Fibroblast of skin of left quadriceps (primary cell): ENCODE measurements at places on chromosomes 13 and 19.

- DNase-seq = no peak
These were observed 88.2 kb downstream of the STK24 start for GRCh38 chr13:98488736-98489135.

- DNase-seq = no peak
These were observed 1.4 kb downstream of the RAP2A start for GRCh38 chr13:97435323-97435722.

DNA sequence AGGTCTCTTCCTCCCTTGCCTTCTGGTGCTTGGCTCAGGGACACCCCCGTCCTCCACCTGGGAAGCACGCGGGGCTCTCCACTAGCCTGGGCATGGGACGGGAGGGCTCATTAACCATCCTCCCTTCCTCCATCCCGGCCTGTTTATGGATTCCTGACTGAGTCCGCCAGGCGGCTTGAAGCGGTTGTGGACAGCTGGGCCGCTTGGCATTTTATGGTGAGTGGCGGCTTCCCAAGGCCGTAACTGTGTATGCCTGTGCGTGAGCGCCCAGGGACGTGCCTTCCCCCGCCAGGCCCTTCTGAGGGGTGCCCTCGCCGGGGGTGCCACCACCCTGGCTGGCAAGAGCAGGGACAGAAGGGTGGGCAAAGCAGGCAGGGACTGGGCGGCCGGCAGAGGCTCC lies 202.8 kb downstream of the URI1 start:
- DNase-seq = no peak

DNA sequence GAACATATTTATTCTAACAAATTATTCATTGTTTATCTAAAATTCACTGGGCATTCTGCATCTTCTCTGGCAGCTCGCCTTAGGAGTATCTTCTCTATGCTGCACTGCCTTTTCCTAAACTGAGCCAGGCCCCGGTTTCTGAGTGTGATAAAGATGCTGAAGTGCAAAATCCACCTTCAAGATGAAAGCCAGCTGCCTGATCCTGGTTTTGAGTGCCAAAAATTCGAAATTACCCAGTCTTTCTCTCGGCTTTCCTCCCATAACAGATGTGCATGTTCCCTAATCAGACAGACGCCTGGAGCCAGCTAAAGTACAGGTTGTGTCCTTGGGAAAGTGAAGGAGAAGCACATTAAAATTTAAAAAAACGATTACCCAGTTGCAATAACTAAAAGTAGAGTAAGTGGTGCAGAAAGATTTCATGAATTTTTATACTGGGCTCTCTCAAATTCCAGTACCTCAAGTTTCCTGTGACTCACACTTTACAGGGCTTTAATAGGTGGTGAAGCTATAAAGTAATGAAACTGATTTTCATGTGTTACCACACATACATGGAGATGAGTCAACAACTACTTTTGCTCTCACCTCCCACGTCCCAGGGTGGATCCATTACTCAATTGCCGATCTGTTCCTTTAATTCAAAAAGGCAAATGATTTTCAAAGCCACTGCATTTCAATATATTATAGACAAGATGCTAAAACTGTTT lies 65.0 kb upstream of the GTF2F2 start:
- peak; percentile 91 for DNase-seq

GRCh38 chr19:2805991-2806649 lies 13.5 kb upstream of the ZNF554 start:
- DNase-seq = no peak

DNA sequence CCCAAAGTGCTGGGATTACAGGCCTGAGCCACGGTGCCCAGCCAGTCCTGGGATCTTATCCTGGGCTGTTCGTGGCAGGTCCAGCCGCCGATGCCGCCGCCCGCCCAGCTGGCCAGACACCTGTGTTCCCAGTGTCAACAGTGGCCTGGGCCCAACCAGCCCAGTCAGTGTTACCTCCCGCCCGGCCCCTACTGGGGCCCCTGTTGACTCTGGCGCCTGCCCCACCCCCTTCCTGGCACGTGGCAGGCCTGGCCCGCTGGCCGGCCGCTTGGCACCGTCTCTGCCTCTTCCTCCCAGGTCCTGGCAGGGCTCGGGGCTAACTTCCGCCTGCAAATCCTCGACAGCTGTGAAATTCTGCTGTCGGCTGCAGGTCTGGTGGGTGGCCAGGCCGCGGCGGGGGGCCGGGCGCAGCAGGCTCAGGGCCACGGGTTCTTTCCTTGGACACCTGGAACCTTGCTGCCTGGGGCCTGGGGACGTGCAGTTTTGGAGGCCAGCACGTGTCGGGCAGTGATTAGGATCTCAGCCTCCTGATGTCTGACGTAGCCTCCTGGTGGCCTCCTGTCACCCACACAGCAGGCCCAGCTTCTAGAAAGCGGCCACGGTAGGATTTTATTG lies 9.1 kb downstream of the ARID3A start:
- DNase-seq = no peak

DNA sequence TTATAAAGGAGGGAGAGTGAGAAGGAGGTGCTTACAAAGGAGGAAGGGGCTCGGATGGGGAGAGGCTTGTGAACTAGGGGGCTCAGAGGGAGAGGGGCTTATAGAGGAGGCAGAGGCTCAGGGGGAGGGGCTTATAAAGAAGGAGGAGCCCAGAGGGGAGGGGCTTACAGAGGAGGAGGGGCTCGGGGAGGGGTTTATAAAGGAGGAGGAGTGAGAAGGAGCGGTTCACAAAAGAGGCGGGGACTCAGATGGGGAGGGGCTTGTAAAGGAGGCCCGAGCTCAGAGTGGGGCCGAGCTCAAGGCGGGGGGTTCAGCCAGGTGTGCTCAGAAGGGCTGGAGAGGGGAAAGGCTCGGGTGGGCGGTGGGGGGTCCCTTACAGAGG lies 500 bp downstream of the SMIM24 start:
- DNase-seq = no peak

DNA sequence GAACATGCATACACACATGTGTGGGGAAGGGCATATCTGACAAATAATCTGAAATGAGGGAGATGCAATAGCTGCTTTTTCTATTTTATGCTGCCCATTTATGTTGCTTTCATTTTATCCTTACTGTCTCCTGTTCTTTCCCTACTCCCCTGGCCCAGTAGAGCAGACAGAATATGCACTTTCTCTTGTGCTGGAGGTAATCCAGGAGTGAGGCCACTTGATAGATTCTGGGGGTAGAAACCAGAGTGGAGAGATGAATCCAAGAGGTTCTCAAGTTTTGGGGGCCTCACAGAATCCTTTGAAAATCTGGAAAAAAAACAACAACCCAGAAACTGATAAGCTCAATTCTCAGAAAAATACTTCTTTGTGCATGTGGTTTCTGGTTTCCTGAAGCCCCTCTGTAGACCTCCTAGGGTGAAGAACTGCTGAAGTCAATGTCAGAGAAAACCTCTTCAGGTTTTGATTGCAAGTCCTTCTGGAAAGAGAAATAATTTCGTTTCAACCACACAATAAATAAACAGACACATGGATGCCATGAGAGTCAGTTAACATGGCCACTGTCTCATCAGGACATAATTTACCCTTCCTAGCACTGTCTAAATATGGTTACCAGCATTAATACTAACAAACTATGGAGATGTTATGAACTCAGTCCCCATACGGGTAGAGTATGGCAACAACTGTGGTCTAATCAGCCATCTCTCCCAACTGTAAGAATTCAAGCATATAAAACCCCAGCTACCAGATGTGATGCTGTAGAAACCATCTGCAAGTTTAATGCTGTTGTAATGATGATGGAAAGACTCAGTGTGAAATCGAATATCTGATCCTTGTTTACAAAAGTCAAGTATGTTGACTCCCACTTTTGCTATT lies 355.6 kb downstream of the SLC7A1 start:
- no peak for DNase-seq

- no peak for DNase-seq
These were observed 151.3 kb upstream of the IPO5 start for GRCh38 chr13:97802213-97802612.

GRCh38 chr19:20351244-20351643 lies 184.2 kb downstream of the ZNF486 start:
- DNase-seq = no peak

GRCh38 chr13:25689539-25689938 lies 317.8 kb downstream of the ATP8A2 start:
- no peak for DNase-seq

DNA sequence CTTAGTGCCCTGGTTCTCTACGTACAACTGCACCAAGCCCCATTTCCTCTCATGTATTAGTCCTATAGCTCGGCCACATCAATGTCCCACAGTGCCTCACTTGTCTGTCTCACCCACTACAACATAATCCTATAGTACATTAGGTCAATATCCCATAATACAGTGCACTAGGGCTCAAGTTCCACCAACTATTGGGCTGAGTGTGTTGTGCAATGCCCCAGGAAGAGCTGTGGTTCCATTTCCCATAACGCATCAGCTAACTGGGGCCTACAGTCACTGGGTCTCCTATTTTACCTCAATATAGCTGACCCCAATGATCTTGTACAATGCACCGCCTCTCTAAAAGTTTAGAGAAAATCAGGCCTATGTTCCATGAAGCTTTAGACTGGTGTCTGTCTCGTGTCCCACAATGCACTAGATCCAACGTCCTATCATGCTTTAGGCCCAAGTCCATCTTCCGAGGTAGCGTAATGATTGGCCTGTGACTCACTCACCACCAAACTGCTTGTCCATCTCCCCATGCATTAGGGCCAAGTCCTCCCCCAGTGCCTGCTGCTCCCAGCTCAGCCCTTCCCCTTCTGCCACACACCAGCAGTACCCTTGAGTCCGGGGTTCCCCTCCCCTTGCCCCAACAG lies 21.8 kb downstream of the TSKS start:
- no peak for DNase-seq

GRCh38 chr13:106034201-106034600 lies 501.3 kb downstream of the EFNB2 start:
- no peak for DNase-seq

- DNase-seq = no peak
These were observed 49.3 kb downstream of the DLEU7 start for GRCh38 chr13:50794226-50794625.

- DNase-seq = no peak
These were observed 5.0 kb upstream of the PTGER1 start for GRCh38 chr19:14479975-14480699.

DNA sequence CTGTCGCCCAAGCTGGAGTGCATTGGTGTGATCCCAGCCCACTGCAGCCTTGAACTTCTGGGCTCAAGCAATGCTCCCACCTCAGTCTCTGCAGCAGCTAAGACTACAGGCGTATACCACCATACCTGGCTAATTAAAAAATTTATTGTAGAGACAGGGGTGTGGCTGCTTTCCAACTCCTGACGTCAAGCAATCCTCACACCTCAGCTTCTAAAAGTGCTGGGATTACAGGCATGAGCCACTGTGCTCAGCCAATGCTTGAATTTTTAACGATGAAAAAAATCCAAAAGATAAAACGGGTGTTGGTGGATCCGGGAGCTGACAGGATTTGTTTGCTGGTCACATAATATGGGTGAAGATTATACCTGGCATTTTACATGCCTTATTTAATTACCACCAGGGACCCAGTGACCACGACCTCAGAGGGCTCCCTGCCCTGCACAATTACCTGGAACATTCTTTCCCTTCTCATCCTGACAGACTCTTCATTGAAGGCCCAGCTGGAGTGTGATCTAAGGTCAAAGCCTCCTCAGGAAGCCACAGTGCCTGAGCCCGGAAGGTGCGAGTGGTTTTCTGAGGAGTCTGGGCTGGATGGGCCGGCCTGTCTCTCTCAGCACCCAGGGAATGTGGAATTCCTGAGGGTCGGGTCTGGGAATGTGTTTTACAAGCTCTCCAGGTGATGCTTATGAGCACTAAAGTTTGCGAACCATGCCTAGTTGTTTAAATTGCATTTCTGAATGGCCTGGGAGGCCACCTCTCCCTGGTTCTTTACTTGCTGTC lies 193.3 kb downstream of the USP12 start:
- DNase-seq = no peak

- DNase-seq = no peak
These were observed 23.8 kb downstream of the ZSWIM9 start for GRCh38 chr19:48194041-48194843.

- DNase-seq = no peak
These were observed 7.5 kb upstream of the ZBTB32 start for GRCh38 chr19:35696835-35697234.

DNA sequence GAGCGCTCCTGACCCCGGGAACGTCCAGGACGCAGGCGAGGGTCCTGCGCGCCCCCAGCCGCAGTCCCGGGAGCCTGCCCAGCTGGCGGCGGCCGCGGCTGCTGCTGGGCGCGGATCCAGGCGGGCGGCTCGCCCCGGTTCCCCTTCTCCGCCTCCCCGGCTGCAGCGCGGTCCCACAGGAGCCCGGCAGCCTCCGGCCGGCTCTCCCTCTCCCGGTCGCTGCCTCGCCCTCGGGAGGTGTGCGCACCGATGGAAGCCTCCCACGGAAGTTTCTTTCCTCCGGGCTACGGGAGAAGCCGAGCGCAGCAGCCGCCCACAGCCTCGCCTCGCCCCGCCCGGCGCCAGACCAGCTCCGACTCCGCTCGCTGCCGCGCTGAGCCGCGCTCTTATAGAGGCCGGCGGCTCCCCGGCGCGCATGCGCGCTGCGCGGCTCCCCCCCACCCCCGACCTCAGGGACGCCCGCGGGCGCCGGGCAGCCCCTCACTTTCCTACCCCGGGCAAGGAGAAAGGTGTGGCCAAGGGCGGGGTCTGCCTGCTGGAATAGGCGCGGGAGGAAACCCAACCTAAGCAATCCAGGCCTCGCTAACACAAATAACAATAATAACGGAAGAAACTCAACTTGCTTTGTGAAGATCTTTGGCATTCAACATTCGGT lies at the start of gene SHISA2:
TSS of gene SHISA2 (minus strand) at position 360 of the 655 bp plus-strand sequence. CDS start 1,041 bp downstream, outside the sequence.
- no peak for DNase-seq

DNA sequence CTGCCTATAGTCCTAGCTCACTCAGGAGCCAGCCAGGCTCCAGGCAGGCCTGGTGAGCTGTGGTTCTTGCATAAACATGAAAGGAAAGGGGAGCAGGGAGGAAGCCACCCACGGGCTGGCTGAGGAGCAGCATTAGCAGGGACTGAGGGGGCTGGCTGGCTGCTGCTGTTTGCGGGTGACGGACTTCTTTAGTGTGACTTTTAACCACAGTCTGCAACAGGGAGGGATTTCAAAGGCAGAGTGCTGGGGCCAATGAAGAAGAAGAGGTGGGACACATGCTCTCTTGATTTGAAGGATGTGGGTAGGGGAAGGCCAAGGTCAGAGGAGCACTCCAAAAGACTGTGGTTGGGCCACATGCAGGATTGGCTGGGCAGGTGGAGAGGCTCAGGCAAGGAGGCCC lies 223.0 kb downstream of the DNAJC15 start:
- no peak for DNase-seq

GRCh38 chr19:21474671-21475181 lies 30.7 kb upstream of the ZNF429 start:
- DNase-seq = peak; percentile 0
